ENCODE measurements at places on chromosomes 6 and 20. TPM values are rescaled to one million over a fixed set of nuclear protein-coding genes. Genes with fewer than 3 reads are reported as not detected.

The ADTRP gene
- 3.7 TPM for total RNA-seq

The HLA-DQA1 gene
- total RNA-seq: 4.4 TPM

The TCP11 gene
- 1.5 TPM for total RNA-seq

The TGM2 gene
- 57.3 TPM for total RNA-seq

The HAO1 gene
- not detected for total RNA-seq

The EPPIN gene
- not detected for total RNA-seq

The GTSF1L gene
- not detected for total RNA-seq

The ATRN gene
- 52.8 TPM for total RNA-seq

The TP53TG5 gene
- 0.12 TPM for total RNA-seq

The SAMD3 gene
- 2.0 TPM for total RNA-seq

The PACSIN1 gene
- total RNA-seq: 0.29 TPM

The HCRTR2 gene
- 0.76 TPM for total RNA-seq

The SLC17A1 gene
- total RNA-seq: 14.0 TPM

The MAFB gene
- 47.9 TPM for total RNA-seq

The SDC4 gene
- total RNA-seq: 122 TPM

The ACOT8 gene
- total RNA-seq: 29.6 TPM

The PRL gene
- total RNA-seq: 0.58 TPM

The BEND6 gene
- 2.5 TPM for total RNA-seq

Data from metanephros (tissue), 2 donors.